Stimulated activated CD8-positive, alpha-beta memory T cell treated with anti-CD3 and anti-CD28 coated beads, Interleukin-15, amount 100 ng/mL, for 4 hours (primary cell): ENCODE measurements at places on chromosomes 12 and 14.

DNA sequence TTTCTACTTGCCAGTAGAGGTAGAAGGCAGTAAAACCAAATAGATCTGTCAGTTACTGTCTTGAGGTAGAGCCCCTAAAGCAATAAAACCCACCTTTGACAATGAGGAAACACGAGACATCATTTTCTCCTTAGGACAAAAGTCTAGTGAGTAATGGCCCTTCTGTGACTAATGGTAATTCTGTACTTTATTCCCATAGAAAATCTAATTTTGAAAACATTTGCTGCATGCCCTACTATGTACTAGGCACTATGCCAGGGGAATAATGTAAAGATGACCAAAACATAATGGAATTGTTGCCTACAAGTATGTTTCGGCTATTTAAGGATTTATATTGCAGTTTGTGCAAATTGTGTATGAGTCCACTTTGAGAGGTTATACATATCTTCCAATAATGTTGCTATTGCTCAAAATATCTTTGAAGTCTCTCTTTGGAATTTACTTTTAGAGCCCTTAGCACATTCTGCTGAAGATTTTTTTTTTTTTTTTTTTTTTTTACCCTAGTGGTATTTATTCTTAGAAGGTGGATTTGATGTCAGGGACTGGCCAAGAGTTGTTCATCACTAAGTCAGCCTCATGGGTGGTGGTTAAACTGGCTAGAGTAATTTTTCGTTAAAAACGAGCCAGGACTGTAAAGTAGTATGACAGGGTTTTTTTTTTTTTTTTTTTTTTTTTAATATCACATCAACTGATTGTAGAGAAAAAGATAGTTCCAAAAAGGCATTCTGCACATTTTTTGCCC is 109.7 kb downstream of the CRADD start:
- DNase-seq: no peak

DNA sequence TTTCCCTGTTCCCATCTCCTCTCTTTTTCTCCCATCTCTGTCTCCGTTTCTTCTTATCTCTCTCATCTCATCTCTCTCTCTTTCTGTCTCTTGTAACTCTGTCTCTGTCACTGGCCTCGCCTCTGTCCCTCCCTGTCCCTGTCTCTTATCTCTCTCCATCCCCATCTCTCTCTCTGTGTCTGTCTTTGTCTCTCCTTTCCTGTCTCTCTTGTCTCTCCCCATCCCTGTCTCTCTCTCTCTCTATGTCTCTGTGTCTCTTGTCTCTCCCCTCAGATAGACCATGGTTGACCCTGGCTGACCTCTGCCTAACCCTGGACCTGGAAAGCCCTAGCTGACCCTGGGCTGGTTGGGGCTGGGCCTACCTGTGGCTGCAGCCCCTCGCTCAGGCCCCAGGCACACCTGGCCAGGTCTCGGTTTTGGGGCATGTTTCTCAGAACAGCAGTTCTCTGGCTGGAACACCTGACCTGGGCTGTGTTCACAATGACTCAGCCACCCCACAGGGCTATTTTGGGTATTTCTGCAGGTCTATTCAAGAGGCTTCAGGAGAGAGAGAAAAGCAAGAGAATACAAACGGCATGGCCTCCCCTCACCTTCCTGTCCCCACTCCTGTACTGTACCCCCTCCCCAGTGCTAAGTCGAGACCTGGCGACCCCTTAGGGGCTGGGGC is 174.4 kb downstream of the TMEM121 start:
- no peak for DNase-seq

- no peak for DNase-seq
Observed at GRCh38 chr12:95066091-95066855, 7.1 kb downstream of the NR2C1 start.

- no peak for DNase-seq
Observed at GRCh38 chr14:22794551-22794951, 20.7 kb downstream of the SLC7A7 start.

DNA sequence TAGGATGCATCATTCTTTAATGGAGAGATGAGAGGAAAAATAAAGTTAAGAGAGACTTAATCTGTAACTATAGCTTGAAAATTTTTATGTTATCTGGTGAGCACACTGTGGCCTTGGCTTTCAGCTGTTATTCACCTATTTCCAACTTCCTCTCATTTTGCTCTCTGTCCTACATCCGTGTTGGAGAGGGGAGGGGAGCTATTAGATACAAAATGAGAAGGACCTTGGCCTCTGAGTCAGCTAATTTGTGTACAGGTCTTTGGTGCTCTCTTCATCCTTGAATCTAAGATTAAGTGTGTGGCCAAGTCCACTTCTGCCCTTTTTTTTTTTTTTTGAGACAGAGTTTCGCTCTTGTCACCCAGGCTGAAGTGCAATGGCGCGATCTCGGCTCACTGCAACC is 887 bp upstream of the APOBEC1 start:
- no peak for DNase-seq

DNA sequence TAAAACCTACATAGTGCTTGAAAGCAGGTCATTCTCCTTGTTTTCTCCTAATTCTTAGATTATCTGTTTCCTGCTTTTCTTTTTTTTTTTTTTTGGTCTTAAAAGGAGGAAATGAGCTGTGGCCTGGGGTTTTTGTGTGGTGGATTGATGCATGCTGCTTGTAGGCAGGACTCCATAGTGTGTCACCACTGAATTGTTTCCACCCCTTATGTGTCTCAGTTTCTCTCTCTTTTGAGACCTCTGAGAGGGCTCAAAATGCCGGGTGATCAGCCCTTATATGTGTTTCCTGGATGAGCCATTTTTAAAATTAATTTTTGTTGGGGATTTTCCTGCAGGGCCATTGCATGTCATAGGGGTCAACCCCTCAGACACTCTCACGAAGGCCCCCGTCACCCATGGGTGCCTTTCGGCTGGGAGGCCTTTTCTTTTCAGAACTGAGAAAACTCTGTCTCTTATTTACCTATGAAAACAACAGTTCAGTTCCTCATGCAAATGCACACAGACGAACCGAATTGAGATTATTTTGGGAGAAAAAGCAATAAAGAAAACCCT is 32.0 kb upstream of the LRRK2 start:
- DNase-seq: no peak

GRCh38 chr14:95496690-95497259 is 19.7 kb downstream of the SYNE3 start:
- no peak for DNase-seq

- DNase-seq: no peak
Observed at GRCh38 chr12:16602412-16602811, 3.5 kb downstream of the LMO3 start.

- no peak for DNase-seq
Observed at GRCh38 chr12:107843351-107844311, 69.1 kb downstream of the ASCL4 start.
